ENCODE measurements at places on chromosomes 2 and 18.
A peak's percentile ranks its signal among the peaks of the same experiment; 100 is the strongest.

DNA sequence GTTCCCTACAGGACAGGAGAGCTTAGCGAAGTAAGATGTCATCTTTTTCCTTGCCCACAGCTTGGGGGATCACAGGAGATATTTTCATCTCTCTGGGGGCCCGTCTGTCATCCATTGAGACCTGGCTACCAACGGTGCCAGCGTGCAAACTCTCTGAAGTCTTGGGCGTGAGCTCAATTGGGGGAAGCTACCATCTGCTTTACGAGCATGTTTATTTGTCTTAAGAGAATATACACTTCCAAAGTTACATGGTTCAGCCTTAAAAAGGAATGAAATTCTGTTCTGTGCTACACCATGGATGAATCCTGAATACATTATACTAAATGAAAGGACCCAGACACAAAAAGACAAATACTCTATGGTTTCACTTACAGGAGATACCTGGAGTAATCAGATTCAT lies 13.6 kb downstream of the SAG start:
- no peak for DNase-seq

DNA sequence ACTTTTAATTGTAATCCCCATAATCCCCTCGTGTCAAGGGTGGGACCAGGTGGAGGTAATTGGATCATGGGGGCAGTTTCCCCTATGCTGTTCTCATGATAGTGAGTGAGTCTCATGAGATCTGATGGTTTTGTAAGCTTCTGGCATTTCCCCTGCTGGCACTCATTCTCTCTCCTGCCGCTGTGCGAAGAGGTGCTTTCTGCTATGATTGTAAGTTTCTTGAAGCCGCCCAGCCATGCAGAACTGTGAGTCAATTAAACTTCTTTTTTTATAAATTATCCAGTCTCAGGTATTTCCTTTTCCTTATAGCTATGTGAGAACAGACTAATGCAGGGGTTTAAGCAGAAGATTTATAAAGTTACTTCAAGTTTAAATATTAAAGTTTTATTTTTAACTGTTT lies 655.2 kb downstream of the EPHA4 start:
- DNase-seq = no peak

- DNase-seq = no peak
Observed at GRCh38 chr2:126650994-126651393, 5.0 kb upstream of the GYPC start.

GRCh38 chr2:192566863-192567262 lies 372.1 kb upstream of the TMEFF2 start:
- DNase-seq = no peak

GRCh38 chr18:6203791-6204190 lies 210.9 kb downstream of the L3MBTL4 start:
- no peak for DNase-seq

GRCh38 chr2:85248773-85249509 lies 78.8 kb downstream of the TGOLN2 start:
- no peak for DNase-seq

- DNase-seq = no peak
Observed at GRCh38 chr18:48639772-48640432, 101.1 kb downstream of the CTIF start.

DNA sequence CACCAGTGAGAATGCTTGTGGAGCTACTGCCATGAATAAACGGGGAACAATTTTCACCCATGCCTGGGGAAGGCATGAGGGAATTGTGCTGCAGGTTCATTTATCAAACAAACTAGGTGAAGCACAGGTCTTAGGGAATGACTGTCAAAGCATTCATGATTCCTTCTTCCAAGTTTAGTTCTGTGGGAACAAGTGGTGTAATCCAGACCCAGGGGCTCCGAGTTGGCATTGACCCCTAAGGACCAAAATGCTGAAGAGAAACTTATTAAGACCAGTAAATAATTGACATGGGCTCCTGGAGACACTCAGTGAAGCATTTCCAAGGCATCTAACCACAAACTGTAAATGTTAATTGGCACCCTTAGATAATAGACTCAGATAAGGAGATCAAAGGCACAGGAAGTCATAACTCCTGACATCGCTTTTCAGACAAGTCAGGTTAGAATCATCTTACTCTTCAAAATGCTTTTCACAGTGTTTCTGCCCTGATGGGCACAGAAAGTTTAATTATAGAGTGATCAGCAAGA lies 96.9 kb downstream of the SPP2 start:
- peak; percentile 12 for DNase-seq

DNA sequence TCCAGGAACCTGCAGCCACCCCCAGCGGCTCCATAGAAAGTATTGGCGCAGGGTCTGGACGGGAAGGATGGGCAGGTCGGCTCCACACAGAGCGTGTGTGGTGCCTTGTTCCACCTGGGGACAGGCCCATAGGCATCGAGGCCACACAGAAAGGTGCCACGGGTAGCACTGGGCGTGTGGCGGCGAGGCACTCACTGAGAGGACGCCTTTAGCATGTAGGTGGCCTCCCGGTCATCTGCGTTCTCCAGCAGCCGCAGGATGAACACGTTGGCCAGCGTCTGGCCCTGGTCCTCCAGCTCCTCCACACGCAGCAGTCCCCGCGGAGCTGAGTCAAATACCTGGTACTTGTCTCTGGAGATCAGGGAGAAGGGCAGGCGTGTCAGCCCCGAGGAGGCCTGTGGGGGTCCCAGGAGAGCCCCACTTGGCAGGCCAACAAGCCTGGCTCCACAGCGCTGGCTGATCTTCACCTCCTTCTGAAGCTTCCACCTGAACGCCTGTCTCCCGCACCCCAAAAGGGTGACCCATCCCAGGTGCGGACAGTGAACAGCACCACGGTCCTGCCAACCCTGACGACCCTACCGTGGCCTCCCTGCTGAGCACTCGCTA lies 13.2 kb downstream of the SNORC start:
- no peak for DNase-seq

DNA sequence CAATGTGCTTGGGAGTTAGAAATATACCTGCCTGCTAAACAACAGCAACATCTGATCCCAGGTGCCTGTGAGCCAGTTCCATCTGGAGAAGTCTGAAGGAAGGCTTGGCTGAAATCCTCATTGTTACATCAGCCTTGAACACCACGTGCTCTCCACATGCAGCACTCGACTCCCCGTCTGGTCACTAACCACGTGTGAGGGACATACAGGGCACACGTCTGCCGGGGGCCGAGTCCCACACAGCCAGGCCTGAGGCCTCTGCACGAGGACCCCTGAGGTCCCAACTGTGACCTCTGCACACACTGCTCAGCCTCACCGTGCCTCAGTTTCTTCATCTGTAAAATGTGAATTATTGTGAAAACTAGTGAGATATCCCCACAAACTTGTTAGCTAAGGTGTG lies 236.5 kb upstream of the SALL3 start:
- no peak for DNase-seq

DNA sequence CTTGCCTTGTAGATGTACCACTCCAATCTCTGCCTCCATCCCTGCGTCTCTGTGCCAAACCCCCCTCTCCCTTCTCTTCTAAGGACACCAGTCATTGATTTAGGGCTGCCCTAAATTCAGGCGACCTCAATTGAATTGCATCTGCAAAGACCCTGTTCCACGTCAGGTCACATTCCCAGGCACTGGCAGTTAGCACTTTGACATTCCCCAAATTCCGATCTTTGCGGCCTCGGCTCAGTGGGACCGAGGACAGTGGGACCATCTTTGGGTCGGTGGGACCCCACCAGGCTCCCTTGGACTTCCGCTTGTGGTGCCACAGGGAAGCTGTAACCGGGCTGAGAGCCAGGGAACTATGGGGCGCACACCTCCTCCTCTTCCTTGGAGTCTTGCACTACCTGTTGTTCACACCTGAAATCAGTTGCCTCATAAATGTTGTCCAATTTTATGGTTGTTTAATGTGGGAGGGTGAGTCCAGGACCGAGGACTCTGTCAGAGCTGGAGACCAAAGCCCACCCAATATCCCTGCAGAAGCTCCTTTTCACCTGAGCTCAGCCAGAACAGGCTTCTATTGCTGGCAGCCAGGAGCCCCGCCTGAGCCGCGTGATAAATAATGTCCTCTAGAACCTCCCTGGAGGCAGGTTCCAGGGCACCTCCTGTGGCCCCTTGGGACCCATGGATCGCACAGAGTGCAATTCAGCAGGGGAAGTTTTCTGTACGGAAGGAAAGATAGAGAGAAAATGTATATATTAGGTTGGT lies 271.6 kb downstream of the EIPR1 start:
- no peak for DNase-seq

GRCh38 chr2:71226096-71226964 lies 573 bp downstream of the PAIP2B start:
- DNase-seq = peak; percentile 15

DNA sequence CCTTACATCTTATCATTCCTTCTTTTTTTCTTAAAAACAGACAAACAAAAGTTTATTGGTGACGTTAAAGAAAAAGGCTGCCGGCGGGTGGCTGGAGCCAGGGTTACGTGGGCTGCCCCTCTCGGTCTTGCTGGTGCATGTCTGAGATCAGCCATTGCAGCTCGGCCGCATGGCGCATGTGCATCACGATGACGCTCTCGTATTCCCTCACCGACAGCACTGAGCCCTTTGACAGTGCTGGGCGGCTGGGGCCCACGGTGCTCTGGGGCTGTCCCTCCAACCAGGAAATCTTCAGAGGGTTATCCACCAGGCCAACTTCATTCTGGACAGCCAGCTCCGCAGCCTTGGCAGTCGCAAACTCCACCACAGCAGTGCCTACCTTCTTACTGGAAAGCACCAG lies 1081.8 kb upstream of the TMEFF2 start:
- DNase-seq = no peak

DNA sequence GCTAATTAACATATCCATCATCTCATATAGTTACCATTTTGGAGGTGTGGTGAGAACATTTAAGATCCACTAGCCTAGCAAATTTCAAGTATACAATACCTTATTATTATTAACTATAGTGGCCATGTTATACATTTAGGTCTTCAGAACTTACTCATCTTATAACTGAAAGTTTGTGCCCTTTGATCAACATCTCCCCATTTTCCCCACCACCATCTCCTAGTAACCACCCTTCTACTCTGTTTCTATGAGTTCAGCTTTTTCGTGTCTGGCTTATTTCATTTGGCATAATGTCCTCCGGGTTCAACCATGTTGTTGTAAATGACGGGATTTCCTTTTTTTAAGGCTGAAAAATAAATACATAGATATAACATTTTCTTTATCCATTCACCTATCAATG lies 15.9 kb downstream of the NEURL3 start:
- no peak for DNase-seq

DNA sequence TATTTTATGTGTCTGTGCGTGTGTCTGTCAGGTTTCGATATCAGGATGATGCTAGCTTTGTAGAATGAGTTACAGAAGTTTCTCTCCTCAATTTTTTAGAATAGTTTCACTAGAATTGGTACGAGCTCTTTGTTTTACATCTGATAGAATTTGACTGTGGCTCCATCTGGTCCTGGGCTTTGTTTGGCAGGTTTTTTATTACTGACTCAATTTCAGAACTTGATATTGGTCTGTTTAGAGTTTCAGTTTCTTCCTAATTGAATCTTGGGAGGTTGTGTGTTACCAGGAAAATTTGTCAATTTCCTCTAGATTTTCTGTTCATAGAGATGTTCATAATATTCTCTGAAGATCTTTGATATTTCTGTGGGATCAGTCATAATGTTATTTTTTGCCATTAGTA lies 289.4 kb upstream of the COL3A1 start:
- DNase-seq = no peak

GRCh38 chr18:9433671-9434121 lies 41.6 kb upstream of the RALBP1 start:
- no peak for DNase-seq

GRCh38 chr2:59019566-59020159 lies 778.5 kb upstream of the FANCL start:
- no peak for DNase-seq

GRCh38 chr2:156663757-156664409 lies 227.7 kb downstream of the GPD2 start:
- no peak for DNase-seq

- no peak for DNase-seq
Observed at GRCh38 chr18:77657651-77658298, 408.1 kb downstream of the GALR1 start.

GRCh38 chr2:107393516-107393915 lies 433.2 kb upstream of the RGPD4 start:
- no peak for DNase-seq

- DNase-seq = no peak
Observed at GRCh38 chr2:33205693-33206434, 259.1 kb downstream of the LTBP1 start.

DNA sequence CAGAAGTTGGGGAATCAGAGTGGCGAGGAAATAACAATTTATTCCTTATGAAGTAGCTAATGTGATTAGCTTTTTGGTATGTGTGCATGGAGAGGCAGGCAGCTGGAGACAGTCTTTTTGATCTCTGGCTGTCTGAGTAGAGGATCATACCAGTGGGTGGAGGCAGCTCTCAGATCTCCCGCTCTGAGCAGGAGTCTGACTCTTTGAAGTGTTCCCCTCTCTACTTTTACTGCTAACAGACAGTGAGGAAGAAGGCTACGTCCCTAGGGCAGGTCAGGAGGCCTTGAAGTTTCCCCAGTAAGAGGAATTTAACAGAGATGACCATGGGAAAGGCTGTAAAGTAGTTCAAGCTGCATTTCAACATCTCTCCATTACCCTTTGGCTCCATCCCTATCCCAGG lies 111.9 kb upstream of the REG3A start:
- no peak for DNase-seq

GRCh38 chr2:134108113-134108512 lies 145.8 kb upstream of the MGAT5 start:
- DNase-seq = no peak

DNA sequence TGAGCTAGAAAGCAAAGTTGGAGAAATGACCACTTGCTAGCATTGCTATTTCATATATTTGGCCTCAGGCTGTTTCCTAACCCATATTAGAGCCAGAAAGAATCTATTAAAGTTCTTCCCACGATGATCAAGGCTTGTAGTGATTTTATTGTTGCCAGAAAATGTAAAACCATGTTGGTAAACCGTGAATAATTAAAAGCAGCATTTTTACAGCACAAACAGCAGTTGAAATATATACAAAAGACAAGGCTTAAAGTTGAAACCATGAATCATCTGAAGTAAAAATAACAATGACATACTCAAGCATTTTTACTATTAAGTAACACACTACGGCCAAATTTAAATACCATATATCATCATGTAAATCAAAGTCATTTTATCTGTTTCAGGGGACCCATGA lies 27.7 kb upstream of the DSC3 start:
- no peak for DNase-seq

GRCh38 chr2:191862156-191862775 lies 15.4 kb upstream of the CAVIN2 start:
- no peak for DNase-seq

GRCh38 chr18:8769509-8770095 lies 64.2 kb downstream of the MTCL1 start:
- no peak for DNase-seq

DNA sequence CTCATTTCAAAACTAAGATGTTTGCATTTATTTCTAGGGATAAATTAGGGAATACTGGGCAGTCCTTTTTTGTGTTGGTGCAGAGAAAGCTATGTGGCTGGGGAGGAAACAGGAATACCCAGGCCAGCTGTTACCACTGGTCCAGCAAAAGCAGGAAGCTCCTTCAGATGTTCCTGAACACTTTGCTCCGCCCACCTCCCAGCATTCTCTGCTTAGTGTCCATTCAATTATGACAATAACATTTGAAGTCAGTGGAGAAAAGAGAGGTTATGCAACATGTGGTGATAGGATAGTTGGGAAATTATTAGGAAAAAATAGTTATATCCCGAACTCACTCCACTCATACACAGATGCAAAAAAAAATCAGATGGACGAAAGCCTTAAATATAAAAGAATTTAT lies 22.1 kb upstream of the ARPC2 start:
- no peak for DNase-seq

- no peak for DNase-seq
Observed at GRCh38 chr2:18085593-18085992, 207.1 kb downstream of the KCNS3 start.

- DNase-seq = no peak
Observed at GRCh38 chr2:159089543-159089942, 121.1 kb downstream of the TANC1 start.

GRCh38 chr2:86072271-86072858 lies 33.3 kb downstream of the POLR1A start:
- DNase-seq = no peak

Measured in activated CD4-positive, alpha-beta T cell treated with anti-CD3 and anti-CD28 coated beads, Interleukin-10, Interleukin-2, amounts not matched to agents 100 ng/mL and 50 ng/mL, durations not matched to agents 16 hours and 8 hours (primary cell).